HCT116 (cell line): ENCODE measurements at places on chromosomes 13 and 19.
A peak's percentile ranks its signal among the peaks of the same experiment; 100 is the strongest.

DNA sequence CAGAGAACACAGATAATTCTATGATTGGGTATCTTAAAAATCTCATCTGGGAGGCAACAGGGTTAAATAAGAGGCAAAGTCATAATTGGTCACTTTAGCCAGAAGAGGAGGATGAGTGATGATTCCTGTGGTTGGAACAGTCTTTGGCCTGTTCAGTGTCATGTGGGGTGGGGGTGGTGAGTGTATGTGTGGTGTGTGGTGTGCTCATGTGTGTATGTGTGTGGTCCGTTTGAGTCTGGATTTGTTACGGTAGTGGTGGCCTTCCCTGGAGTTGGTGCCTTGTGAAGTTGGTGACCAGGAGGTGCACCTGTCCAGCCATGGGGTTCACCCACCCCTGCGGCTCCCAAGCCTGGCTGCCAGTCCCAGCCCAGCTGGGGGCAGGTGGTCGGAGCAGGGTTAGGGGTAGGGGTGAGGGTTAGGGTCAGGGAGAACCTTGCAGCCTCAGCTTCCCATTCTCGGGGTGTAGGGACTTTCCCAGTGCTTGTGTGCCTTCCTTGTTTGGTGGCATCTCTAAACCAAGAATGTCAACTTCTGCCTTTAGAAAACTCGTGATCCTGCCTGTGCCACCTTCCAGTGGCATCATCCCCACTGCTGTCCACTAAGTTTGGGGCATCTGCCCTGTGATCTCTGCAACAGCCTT is 97.5 kb downstream of the RAB20 start:
- no peak for DNase-seq

DNA sequence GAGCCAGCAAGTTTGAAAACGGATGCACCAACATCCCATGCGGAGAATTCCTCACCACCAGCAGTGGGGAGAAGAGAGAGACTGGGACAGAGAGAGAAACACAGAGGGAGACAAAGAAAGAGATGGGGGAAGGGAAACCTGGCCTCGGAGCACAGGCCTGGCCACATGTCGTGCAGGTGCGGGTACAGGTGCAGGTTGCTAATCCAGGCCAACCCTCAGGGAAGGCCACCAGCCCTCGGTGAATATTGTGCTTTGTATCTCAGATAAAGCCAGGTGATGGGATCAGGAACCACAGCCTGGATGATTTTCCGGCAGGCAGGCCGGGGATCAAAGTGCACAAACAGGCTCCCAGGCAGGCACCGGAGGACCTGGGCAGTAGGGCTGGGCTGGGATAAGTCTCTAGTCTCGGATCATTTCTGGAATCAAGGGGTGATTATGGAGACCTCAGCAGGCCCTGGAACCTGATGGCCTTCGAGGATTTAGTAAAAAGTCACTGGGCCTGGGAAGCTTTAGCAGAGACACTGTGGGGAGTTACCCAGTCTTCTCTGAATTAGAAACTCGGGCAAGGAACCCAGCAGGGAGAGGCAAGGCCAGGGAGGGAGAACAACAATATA is 3.7 kb downstream of the GAS6 start:
- DNase-seq = no peak

DNA sequence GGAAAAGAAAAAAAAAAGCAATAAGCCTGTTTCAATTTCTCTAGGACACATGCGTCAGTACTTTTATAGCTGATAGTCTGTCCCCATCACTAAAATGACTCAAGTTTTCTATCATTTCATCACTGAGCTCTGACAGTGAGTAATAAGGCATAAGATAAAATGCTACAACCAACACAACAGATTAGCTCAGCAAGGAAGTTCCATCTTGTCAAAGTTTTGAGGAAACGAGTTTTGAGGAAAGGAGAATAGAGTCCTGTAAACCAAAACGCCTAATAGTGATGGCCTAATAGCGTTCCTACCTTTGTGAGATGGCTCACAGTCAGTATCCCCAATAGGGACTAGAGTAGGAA is 145.1 kb downstream of the LACC1 start:
- no peak for DNase-seq

- DNase-seq = no peak
Measured at GRCh38 chr19:27868007-27868406, 1344.9 kb downstream of the UQCRFS1 start.

DNA sequence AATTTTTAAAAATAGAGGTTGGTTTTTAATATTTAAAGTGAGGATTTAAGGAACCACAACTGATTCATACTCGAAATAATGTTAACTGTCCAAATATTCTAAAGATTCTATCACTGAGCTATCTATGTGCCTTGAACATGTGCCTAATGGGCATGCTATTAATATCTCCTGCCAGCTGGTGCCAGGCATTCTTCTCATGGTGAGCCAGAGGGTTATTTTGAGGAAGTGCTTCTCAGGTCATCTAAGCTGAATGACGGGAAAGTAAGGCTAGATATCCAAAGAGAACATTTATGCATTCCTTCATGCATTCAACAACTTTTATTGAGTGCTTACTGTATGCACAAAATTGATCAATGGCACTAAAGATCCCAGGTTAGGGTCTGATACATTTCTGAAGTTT is 138.2 kb downstream of the PIBF1 start:
- no peak for DNase-seq

DNA sequence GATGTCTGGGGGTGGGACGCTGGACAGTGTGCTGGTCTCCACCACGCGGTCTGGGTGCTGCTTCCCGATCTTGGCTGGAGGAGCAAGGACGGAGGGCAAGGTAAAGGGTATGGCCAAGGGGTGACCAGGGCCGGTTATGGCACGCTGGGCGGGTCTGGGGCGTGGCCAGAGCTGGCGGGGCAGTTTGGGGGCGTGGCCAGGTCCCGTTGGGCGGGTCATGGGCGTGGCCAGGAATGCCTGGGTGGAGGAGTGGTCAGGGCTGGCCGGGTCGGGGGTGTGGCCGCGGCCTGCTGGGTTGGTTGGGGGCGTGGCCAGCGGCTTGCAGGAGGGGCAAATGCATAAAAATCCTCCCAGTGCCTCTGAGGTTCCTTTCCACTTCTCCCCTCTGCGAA is 19.2 kb downstream of the GPX4 start:
- peak; percentile 55 for DNase-seq
